Nucleus accumbens (tissue), 56 donors: ENCODE measurements at places on chromosomes 5 and 9.

DNA sequence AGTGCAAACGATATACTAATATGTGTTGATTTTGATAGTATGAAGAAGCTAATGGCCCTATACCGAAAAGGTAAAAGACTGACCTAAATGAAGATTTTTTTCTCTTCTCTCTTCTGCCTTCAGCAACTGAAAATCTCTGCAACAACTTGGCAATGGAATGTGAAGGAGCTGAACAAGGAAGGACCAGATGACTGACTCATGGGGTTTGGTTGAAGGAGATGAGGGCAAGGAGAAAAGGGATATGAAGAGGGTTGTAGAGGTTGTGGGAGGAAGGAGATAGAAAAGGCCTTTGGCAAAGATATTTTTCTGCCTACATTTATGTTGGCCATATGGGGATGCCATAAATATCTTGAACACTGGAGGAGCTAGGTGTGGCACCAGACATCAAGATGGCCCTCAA is 129.7 kb upstream of the CHD1 start:
- no peak for DNase-seq

DNA sequence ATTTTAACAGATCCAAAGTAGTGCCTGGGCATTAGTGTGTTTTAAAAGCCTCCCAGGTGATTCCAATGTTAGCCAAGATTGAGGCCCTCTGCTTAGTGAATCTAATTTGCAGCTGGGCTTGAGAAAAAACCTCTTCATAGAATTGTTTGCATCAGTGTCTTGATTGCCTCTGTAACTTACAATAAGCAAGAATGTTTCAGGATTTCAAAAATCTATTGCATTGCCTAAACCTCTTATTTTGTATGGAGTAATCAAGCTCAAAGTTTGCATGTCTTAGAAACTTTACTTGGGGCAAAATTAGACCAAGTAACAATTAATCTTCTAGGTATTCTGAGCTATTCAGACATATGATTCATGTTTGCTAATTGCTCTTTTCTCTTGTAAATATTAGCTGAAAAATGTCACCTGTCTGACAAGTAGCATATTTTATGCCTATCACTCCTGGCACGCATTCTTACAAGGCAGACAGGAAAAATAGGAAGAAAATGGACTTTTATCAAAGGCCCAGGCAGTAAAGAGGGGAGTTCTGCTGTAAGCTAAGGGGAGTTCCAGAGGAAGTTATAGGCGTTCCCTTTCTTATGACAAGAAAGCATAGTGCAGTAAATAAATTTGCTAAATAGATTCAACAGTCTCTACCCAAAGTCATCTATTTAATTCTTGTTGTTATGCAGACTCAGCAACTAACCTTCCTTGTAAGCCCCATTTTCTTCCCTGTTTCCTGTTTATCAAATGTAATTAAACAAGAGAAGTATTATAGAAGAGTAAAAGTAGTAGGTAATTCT is 21.0 kb downstream of the PDCD1LG2 start:
- DNase-seq, result no peak

DNA sequence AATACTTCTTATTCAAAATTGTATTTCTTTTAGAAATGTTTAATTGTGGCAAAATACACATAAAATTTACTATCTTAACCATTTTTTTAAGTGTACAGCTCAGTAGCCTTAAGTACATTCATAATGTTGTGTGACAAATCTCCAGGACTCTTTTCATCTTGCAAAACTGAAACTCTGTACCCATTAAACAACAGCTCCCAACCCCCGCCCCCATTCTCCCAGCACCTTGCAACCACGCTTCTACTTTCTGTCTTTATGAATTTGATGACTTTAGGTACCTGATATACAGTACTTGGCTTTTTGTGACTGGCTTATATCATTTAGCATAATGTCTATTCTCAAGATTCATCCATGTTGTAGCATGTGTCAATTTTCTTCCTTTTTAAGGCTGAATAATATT is 2.8 kb upstream of the IL5 start:
- DNase-seq, result no peak

- DNase-seq, result no peak
Observed at GRCh38 chr5:80755626-80756025, 100.8 kb upstream of the DHFR start.

DNA sequence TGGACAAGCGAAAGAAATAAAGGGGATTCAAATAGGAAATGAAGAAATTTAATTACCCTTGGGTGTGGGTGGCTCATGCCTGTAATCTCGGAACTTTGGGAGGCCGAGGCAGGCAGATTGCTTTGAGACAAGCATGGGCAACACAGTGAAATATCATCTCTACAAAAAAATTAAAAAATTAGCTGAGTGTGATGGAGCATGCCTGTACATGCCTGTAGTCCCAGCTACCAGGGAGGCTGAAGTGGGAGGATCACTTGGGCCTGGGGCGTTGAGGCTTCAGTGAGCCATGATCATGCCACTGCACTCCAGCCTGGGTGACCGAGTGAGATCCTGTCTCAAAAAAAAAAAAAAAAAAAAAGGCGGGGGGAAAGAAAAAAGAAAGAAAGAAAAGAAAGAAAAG is 4.0 kb upstream of the RCL1 start:
- no peak for DNase-seq

DNA sequence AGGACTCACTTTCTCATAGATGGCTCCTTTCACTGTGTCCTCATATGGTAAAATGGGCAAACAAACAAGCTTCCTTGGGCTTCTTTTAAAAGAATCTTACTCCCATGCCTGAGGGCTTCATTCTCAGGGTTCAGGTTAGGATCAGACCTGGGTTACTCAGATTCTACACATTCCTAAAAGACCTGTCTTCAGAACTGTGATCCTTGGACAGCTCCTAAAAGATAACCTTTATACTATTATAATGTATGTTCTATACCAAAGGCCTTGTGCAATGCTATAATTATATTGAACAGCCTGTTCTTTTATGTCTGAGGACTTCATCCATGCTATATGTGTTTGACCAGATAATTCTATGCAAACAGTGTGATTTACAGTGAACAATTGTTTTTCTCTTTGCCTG is 264.4 kb upstream of the CDH10 start:
- DNase-seq, result no peak

DNA sequence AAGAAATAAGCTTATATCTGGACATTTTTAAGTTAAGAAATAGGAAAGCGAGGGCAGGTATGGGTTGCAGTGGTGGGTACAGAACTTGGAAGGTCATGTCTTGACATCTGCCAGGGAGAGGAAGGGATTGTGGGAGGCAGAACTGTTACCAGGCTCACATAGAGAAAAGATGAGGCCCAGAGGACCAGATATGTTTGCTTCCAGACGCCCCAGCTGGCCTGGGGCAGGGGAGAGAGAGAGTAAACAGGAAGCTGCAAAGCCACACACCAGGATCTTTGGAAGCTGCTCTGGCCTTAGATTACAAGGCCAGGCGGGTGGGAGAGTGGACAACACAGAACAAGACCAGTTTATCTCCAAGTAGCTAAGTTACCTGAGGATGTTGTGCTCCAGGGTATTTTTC is 71.2 kb downstream of the MARCHF11 start:
- DNase-seq, result no peak

DNA sequence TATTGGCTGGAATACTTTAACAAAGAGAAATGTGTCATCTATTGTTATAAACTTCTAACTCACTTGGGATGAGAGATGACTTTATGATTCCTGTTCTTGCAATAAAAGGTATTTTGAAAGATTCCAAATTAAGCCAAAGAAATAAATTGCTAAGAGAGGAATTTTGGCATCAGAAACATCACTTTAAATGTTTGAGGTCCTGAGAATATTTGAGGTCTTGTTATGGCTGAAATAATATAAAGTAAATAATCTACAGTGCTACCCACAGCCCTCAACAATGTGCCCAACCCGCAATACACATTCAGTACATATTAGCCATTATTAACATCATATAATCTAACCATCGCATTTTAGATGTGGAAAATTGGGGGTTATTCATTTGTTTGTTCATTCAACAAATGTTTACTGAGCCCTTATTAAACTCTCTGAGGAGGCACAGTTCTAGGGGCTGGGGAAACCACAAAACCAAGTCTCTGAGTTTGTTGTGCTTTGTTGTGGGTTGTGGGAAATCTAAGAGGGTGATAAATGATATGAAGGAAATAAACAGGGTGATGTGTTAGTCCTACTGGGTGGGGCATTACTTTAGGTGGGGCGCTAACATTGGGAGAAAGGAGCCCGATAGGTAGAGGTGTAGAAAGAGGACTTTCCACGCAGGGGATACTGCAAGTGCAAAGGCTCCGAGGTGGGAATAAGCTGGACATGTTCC is 135.2 kb upstream of the CLINT1 start:
- DNase-seq, result no peak

DNA sequence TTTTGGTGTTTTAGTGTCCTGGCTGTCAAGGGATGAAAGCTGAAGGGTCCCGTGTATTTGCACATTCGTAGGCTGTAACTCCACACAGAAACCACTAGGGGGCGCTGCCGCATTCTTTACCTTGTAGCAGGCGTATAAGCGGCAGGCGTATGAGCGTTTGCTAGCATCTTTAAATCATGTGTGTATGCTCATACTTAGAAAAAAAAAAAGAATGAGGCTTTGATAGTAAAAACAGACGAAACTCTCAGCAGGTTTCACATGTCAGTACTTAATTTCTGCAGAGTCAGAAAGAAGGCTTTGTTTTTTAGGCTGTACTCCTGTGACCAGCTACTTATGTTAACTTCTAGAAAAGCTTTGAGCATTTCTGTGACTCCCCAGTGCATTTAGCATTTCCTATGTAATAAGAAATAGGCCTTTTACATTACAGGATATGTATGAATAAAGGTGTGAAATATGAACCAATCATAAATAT is 218.8 kb upstream of the ADAMTSL1 start:
- peak; percentile 77 for DNase-seq

- no peak for DNase-seq
Observed at GRCh38 chr9:135802876-135803419, 101.0 kb downstream of the KCNT1 start.

DNA sequence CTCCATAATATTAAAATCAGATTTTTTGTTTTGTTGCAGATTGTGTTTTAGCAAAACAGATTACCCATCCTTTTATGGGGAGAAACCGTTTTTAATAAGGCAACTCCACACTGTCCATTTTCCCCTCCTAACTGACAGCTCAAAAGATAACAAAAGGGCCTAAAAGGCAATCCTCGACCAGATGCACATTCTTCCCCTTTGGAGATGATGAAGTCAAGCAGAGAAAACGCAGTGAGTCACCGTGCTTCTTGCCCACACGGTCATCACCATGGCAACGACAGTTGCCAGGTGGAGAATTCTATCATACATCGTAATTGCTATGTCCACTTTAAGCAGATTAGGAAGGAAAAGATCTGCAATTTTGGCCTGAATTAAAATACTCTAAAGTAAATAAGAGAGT is 96.4 kb downstream of the DIRAS2 start:
- no peak for DNase-seq

GRCh38 chr9:136902259-136902821 is 16.0 kb downstream of the TRAF2 start:
- no peak for DNase-seq

DNA sequence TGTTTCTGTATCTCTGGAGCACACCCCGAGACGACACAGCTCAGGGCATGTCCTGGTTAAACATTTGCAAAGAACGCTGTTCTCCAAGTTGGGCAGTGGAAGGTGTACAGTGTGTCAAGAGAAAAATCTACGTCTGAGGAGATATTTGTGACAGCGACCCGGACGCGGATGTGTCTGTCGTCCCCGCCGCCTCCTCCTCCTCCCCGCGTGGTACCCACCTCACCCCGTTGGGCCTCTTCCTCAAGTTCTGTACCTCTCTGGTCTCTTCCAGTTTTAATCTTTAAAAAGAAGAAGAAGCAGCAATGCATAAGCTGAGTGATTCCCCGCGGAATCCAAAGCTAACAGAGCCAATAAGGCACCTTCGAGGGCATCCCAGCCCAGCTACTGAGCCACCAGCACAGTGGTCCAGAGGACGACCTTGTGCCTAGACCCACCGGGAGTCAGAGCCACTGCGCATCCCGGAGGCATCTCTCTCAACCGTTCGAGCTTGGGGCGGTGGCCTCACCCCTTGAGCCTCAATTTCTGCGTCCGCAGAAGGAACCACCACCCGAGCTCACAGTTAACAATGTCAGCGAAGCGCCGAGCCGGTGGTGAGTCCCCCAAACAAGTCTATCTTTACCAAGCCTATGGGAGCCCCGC is 467 bp downstream of the C9orf78 start:
- DNase-seq, result no peak

DNA sequence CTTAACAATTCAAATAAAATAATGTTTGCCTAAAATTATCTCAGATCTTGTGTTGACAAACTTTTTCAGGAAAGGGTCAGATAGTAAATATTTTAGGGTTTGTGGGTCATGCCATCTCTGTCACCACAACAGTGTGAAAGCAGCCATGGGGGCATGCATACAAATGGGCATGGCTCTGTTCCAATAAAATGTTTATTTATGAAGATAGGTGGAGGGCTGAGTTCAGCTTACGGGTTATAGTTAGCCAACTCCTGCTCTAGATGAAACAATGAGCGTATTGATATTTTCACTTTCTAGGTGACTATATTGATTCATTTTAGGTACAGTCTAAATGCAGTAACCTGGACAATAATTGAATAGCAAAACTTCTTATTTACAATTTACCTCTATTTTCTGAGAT is 533.8 kb upstream of the CLINT1 start:
- no peak for DNase-seq

DNA sequence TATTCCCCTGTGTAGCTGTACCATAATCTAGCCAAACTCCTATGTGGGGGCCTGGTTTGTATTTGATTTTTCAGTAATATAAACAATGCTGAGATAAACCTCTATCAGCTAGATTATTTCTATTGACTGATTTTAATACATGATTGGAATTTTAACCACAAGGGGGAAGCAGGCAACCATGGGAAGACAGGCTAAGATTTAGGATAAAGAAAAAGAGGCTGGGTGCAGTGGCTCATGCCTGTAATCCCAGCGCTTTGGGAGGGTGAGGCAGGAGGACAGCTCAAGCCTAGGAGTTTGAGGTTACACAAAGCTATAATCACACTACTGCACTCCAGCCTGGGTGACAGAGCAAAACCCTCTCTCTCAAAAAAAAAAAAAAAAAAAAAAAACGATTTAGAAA is 18.1 kb upstream of the GPX3 start:
- peak; percentile 8 for DNase-seq

GRCh38 chr9:79829566-79830302 is 258.0 kb downstream of the TLE4 start:
- no peak for DNase-seq

GRCh38 chr5:13553896-13554295 is 390.6 kb downstream of the DNAH5 start:
- no peak for DNase-seq

DNA sequence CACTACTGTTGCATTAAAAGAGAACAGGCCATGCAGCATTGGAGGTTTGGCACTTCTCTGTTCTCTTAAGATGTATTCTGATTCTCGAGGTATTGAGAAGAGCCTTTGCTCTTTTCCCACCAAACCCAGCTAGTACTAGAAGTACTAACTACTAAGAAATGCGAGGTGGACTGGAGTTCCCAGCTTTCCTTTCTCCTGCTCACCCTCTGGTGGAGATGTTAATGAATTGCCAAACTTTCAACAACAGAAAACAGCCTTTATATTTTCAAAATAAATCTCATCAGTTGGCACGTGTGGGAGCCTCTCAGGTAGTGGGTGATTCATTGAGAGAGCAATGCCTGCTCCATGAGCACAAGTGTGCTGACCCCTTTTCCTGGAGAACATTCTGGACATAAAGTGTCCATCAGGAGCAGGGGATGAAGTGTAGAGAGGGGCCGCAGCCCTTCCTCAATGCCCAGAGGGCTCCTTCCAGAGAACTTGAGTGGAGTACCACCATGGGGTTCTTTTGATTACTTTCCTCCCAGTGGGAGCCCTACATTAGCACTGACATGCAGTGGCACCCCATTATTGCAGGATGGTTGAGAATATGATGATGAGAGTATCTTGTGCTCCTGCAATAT is 45.7 kb downstream of the TMEM174 start:
- no peak for DNase-seq

- no peak for DNase-seq
Observed at GRCh38 chr5:150309101-150309885, 6.6 kb upstream of the ARSI start.
